ENCODE measurements at places on chromosomes 5 and 9.

GRCh38 chr5:163458778-163459385, 1.0 kb downstream of the NUDCD2 start:
- no peak for DNase-seq

- no peak for DNase-seq
These were observed 19.0 kb downstream of the TMEM8B start for GRCh38 chr9:35847792-35848572.

GRCh38 chr5:174514983-174515394, 209.4 kb upstream of the MSX2 start:
- no peak for DNase-seq

- DNase-seq, result no peak
These were observed 446.8 kb downstream of the CCDC171 start for GRCh38 chr9:15999422-16000339.

DNA sequence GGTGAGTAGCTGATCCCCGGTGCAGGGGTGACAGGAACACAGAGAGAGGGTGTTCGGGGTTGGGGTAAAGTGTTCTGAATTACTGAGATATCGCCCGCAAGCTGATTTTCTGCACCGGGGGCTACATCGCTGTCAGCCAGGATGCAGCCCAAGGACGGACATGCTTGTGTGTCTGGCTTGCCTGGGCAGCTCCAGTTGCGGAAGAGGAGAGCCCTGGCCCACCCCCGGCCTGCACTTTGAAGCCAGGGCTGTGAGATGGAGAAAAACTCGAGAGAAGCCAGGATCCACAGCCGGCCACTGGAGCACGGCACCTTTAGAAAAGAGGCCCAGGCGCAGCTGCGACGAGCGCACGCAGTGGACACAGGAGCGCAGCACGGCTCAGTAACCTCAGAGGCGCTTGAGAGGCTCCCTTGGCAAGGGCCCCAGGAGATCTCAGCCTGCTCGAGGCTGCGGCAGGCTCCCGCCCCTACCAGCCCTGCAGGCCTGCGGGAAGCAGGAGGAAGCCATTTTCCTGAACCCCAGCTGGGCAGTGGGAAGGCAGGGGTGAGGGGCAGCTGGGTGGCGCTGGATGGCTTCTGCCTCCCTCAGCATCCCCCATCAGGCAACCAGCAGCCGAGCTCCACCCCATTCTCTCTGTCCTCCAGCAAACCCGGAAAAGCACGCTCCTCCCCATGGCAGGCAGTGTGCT, 59.2 kb downstream of the C9orf50 start:
- DNase-seq, result no peak

- DNase-seq, result no peak
These were observed 1.7 kb upstream of the MRNIP start for GRCh38 chr5:179860301-179860700.

- DNase-seq, result no peak
These were observed 91.2 kb downstream of the MED10 start for GRCh38 chr5:6287176-6287575.

DNA sequence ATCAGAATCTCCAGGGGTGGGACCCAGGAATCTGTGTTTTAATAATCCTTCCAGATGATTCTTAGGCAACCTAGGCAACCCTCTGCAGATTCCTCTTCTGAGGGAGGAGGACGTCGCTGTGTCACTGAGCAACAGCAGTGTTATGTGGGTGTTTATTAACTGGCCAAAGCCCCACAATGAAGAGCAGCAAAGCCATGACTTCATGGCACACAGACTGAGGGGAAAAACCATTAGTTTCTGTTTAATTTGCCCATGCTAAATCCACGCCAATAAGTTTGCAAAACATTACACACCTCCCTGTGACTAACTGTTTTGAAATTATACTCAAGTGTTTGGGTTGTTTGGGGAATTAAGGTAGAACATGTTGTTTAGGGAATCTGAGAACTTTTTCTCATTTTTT, 83.7 kb upstream of the TMED7 start:
- DNase-seq, result no peak

GRCh38 chr5:116396476-116397099, 178.0 kb downstream of the SEMA6A start:
- no peak for DNase-seq

DNA sequence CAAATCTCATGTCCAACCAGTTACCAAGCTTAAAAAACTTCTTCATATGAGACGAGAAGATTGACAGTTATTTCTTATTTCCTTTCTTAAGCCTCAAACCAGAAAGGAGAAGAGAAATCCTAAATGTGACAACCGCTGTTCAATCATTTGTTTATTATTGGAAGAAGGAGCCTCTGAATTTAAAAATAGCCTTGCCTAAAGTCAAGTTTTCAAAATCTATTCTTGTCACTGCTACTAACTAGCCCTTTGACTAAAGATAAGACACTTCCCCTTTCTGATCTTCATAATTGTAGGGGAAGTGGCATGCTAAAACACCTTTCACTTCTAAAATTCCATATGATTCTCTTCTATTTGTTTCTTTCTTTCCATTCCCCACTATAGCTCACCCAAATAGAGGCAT, 106.2 kb upstream of the EMB start:
- no peak for DNase-seq

GRCh38 chr5:100615362-100615761, 80.2 kb downstream of the FAM174A start:
- DNase-seq, result no peak

- no peak for DNase-seq
These were observed 109.4 kb downstream of the FEM1C start for GRCh38 chr5:115435065-115435777.

- no peak for DNase-seq
These were observed 27.2 kb upstream of the DEPDC1B start for GRCh38 chr5:60727033-60727679.

GRCh38 chr9:111799506-111799905, 4.8 kb upstream of the SHOC1 start:
- DNase-seq, result no peak
